Ureter (tissue), 1 donor: ENCODE measurements at places on chromosomes 11 and 22.
A peak's percentile ranks its signal among the peaks of the same experiment; 100 is the strongest.

GRCh38 chr22:33526434-33527107 lies 393.7 kb downstream of the LARGE1 start:
- no peak for DNase-seq

GRCh38 chr11:57527056-57527631 lies 3.4 kb downstream of the TIMM10 start:
- DNase-seq = peak; percentile 78

DNA sequence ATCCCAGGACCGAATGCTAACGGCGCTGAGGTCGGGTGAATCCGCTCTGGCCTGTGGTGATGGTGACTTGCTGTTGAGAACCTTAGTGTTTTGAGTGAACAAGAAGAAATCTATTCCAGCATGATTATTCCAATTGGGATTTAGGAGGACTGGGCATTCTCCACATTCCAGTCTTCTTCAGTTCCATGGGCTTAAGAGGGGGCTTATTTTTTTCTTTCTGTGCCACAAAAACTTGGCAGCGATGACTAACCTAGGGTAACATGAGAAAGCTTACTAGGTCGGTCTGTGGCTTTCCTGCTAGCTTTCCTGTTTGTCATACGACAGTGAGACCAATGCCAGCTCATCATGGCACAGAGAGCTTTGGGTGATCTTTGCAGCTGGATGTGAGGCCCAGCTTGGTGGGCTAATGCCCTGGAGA lies 62.9 kb upstream of the ATXN10 start:
- no peak for DNase-seq

GRCh38 chr22:29710922-29711593 lies 8.7 kb upstream of the CABP7 start:
- peak; percentile 63 for DNase-seq

GRCh38 chr11:30956751-30957150 lies 370.6 kb upstream of the MPPED2 start:
- DNase-seq = no peak

DNA sequence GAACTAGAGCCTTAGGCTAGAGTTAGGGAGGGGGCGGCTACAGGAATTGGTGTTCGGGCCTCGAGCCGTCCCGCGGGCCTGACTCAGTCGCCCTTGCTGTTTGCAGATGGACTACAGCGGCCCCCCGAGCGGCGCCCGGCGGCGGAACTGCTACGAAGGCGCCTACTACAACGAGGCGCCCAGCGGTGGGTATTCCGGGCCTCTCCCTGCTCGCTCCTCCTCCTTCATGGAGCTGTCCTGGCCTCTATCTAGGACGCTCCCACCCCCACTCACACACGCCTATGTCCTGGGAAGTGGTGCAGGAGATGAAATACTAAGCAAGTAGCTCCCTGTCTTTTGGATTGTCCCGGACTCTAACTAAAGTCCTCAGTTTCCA lies 1.4 kb downstream of the MYOD1 start:
- DNase-seq = no peak

- DNase-seq = peak; percentile 66
Measured at GRCh38 chr22:30390974-30391691, 3.9 kb upstream of the RNF215 start.

GRCh38 chr11:75773595-75774353 lies 5.2 kb downstream of the DGAT2 start:
- no peak for DNase-seq

DNA sequence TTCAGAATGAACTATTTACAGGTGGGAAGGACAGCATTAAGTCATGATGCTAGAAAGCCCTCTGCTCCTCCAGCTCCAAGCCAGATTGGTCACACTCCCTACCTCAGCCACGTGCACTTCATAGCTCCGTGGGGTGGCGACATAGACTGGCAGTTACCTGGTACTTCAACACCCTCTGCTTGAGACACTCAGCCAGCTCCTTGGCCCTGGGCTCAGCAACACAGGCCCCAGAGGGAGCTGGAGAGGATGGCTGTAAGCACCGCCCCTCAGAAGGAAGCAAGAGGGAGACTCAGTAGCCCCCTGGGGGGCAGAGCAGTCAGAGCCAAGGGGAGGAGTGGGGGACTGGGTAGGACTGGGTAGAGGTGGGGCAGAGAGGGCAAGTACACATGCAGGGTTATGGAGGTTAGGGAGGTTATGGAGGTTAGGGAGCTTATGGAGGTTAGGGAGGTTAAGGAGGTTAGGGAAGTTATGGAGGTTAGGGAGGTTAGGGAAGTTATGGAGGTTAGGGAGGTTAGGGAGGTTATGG lies 102.1 kb upstream of the BID start:
- DNase-seq = no peak

DNA sequence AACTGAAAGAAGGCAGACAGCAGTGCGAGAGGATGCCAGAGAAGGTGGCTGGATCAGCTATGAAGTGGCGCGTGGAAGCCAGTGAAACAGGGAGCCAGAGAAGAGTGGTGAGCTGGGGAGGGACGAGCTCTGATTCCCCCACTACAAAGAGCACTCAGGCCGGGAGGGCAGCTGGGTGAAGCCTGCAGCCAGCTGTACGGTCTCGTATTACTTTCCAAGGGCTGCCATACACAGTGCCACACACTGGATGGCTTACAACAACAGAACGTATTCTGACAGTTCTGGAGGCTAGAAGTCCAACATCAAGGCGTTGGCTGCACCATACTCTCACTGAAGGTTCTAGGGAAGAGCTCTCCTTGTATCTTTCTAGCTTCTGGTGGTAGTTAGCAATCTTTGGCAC lies 47.1 kb upstream of the WNT11 start:
- no peak for DNase-seq

DNA sequence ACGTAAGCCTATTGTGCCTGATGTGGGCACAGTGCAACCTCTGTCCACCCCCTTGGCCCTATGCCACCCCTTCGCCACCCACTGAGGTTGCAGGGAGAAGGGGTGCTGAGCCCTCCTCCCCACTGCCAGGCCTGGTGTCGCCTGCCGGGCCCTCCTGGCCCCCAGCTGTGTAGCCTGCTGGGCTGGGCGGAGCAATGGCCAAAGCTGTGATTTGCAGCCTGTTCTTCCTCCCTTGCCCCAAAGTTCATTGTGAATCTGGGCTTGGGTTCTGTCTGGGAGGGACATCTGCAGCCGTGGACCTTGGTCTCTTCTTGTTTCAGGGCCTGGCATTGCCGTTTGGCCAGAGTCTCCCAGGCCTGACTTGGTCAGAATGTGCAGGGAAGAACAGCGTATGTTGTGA lies 121.9 kb downstream of the PKNOX2 start:
- no peak for DNase-seq

- DNase-seq = no peak
Measured at GRCh38 chr11:86449993-86450629, 75.4 kb downstream of the CCDC81 start.

- DNase-seq = no peak
Measured at GRCh38 chr22:26481694-26482093, 1.9 kb downstream of the HPS4 start.

GRCh38 chr11:1196516-1197391 lies 26.1 kb upstream of the MUC5B start:
- no peak for DNase-seq

DNA sequence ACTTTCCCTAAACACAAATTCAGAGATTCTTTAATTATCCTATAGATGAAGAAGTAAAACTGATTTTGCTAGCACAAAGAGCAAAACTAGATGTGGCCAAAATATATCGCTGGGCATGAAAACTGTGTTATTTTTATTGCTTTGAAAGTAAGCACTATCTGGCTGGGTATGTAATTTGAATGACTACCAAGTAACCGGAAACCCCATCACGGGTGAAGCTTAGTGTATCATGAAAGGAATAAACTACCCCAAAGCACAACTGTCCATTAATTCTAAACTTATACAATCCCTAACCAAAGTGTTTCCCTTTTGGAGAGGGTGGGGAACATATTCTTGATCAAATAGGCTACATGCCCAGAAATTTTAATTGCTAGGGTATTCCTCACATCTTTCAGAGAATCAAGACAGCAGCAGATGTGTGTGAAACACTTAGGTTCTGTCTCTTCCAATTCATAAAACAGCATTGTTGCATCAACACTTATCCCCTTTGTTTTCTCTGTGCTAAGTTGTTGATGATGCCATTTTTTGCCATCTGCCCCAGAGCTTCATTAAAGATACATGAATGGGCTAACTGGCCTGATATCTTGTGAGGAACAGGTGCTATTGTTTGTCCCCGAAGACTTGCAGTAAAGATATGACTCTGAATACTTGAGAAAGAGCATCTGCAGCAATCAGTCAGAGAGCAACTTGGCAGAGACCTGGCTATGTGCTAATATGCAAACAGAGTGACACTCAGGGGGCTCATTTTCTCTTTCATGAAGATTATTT lies 238.2 kb downstream of the SOX6 start:
- no peak for DNase-seq

GRCh38 chr22:50209893-50210292 lies 9.1 kb downstream of the SELENOO start:
- peak; percentile 55 for DNase-seq

GRCh38 chr11:77450227-77450626 lies 23.7 kb downstream of the PAK1 start:
- DNase-seq = no peak

GRCh38 chr11:8604078-8604723 lies 10.2 kb upstream of the STK33 start:
- DNase-seq = no peak

GRCh38 chr11:128238521-128239265 lies 348.7 kb downstream of the ETS1 start:
- no peak for DNase-seq

DNA sequence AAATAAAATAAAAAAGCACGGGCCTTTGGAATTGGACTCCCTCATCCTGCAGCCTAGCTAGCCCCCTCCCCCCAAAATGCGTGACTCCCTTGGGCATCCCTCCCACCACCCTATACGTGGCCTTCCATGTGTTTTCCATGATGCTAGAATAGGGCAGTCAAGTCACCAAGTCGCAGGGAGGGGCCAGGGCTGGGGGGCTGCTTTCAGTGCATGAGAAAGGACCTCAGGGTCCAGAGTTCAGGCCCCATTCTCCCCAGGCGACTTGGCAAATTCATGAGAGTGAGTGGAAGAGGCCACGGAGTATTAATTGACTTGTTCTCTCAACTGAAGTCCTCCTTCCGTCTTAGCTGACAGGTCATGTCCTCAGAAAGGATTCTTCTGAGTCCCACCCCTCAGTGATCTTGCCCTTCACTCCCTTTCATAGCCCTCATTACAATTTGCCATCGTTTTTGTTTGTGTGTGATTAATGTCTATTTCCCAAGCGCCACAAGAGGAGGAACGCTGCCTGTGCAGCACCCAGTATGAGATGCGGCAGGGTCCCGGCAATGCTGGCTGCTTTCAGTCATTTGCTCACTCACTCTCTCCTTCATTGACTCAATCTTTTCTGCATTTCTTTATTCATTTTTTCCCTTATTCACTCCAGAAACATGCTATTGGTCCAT lies 17.4 kb downstream of the LRRC32 start:
- no peak for DNase-seq

- DNase-seq = no peak
Measured at GRCh38 chr11:1171223-1171984, 13.7 kb downstream of the MUC5AC start.

- peak; percentile 40 for DNase-seq
Measured at GRCh38 chr11:2576111-2576510, 123.7 kb downstream of the KCNQ1OT1 start.

GRCh38 chr22:40341604-40342003 lies 4.7 kb upstream of the ADSL start:
- no peak for DNase-seq

- DNase-seq = no peak
Measured at GRCh38 chr22:24028533-24028932, 17.4 kb downstream of the CABIN1 start.

GRCh38 chr22:17164392-17165024 lies 5.4 kb upstream of the HDHD5 start:
- no peak for DNase-seq

- DNase-seq = no peak
Measured at GRCh38 chr22:41920271-41920976, 5.5 kb upstream of the SHISA8 start.

- DNase-seq = no peak
Measured at GRCh38 chr22:44248926-44249325, 63.8 kb downstream of the SHISAL1 start.

GRCh38 chr11:123480290-123480815 lies 50.3 kb downstream of the GRAMD1B start:
- DNase-seq = no peak

DNA sequence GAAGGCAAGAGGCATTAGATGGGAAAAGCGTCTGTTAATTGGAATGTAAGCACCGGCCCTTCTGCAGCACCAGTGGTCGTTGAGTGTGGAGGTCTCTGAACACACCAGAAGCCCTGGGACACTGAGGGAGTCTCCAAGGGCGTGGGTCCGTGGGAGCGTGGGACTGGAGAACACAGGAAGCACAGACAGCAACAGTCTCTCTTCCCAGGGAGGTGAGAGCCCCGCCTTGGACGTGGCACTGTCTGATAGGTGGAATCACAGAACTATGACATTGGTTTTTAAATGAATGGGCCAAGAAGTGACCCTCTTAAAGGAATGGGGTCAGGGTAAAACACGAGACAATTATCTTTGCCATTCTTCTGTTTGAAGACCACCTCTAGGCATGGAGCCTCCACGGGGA lies 28.1 kb upstream of the BID start:
- DNase-seq = no peak

GRCh38 chr11:2256293-2256913 lies 14.0 kb downstream of the ASCL2 start:
- DNase-seq = peak; percentile 61
